ENCODE measurements at places on chromosomes 4 and X. TPM values are rescaled to one million over a fixed set of nuclear protein-coding genes. Genes with fewer than 3 reads are reported as not detected.

DNA sequence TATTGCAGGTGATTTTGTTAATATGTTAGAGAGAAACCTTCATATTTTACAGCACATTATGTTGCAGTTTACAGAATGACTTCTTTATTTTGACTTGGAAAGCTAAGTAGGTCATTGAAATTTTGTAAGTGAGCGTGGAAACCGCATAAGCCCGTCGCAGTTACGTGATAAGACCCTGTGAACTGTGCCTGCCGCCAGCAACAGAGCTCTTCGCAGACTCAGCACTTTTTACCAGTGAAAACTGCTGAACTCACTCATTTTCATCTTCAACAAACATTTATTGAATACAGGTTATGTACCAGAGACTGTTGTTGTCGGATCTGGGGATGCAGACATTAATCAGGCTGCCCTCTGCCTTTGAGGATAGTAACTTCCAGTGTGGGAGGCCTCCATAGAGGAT is 355.7 kb downstream of the HS3ST1 start:
- DNase-seq, result no peak
- H3K36me3 ChIP-seq, result no peaks in the 10 kb centered on the region
- H3K27me3 ChIP-seq, result no peaks in the 10 kb centered on the region
- H3K4me1 ChIP-seq, result peaks cover 8% of the 10 kb centered on the region

- H3K36me3 ChIP-seq, result no peaks in the 10 kb centered on the region
- no peak for DNase-seq
- no peaks in the 10 kb centered on the region for H3K4me1 ChIP-seq
- no peak overlapping the region for H3K4me3 ChIP-seq
- no peak overlapping the region for H3K27ac ChIP-seq
Measured at GRCh38 chr4:121791481-121791880, 9.6 kb upstream of the EXOSC9 start.

- H3K4me3 ChIP-seq, result no peak overlapping the region
- H3K4me1 ChIP-seq, result peaks cover 5% of the 10 kb centered on the region
- no peaks in the 10 kb centered on the region for H3K36me3 ChIP-seq
Measured at GRCh38 chrX:132676561-132677186, 187.8 kb upstream of the MBNL3 start.

- DNase-seq, result no peak
- H3K4me1 ChIP-seq, result no peaks in the 10 kb centered on the region
- H3K36me3 ChIP-seq, result no peaks in the 10 kb centered on the region
- no peak overlapping the region for H3K4me3 ChIP-seq
Measured at GRCh38 chr4:118076958-118077766, 42.9 kb downstream of the NDST3 start.

DNA sequence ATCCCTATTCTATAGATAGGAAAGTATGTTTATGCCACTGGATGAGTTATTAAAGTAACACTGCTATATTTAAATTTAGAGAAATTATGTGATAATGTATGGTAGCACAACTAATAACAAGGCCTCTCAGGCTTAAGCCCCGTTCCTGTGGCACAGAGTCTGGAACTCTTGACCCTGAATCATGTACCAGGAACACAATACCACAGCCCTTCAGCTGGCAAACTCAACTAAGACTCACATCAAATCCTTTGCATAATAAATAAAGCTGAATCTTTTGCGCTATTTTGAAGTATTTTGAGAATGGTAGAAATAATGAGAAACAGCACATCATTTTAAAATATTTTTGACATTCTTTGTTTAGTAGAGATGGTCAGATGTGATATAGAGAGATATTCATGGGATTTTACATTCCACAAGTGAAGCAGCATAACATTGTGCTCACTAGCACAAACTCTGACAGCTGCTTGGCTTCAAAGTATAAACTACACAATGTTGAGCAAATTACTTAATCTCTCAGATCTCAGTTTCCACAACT is 478.4 kb upstream of the FAM241A start:
- H3K27ac ChIP-seq, result no peak overlapping the region
- no peaks in the 10 kb centered on the region for H3K36me3 ChIP-seq
- no peak for DNase-seq
- H3K4me3 ChIP-seq, result no peak overlapping the region

DNA sequence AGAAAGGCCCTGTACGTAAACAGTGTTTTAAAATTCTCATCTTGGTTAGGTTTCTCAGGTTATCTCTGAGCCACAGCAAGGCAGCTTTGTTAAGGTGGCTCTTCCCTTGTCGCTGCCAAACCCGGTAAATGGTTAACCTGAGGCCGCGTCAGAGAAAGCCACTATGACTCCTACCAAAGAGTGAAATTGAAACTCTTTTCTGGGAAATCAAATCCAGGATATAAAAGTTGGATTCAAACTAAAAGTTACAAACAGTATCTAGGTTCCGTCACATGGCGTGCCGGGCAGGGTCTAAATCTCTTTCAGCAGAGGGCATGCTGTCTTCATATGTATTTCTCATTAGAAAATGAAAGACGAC is 433 bp downstream of the MMAA start:
- peak overlapping the region; percentile 59 for H3K4me3 ChIP-seq
- peak overlapping the region; percentile 89 for H3K27ac ChIP-seq
- H3K27me3 ChIP-seq, result no peaks in the 10 kb centered on the region
- no peaks in the 10 kb centered on the region for H3K4me1 ChIP-seq
- H3K36me3 ChIP-seq, result no peaks in the 10 kb centered on the region
- peak; percentile 53 for DNase-seq

DNA sequence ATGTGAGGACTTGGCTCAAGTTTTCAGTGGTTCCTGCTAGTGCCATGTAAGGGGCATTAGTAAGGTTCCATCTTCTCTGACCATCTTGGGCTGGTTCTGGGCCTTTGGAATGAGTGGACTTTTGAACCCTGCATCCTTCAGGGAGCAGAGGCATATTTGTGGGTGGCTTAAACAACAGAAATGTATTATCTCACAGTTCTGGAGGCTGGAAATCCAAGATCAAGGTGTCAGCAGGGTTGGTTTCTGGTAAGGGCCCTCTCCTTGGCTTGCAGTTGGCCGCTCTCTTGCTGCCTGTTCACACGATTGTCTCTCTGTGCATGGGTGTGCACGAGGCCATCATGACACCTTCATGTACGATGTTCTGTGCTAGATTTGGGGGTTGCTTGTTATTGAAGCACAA is 21.3 kb downstream of the CCKAR start:
- no peaks in the 10 kb centered on the region for H3K27me3 ChIP-seq
- no peaks in the 10 kb centered on the region for H3K36me3 ChIP-seq
- DNase-seq, result no peak
- no peak overlapping the region for H3K4me3 ChIP-seq
- H3K4me1 ChIP-seq, result no peaks in the 10 kb centered on the region

GRCh38 chr4:27357283-27357682 is 496.6 kb downstream of the STIM2 start:
- H3K36me3 ChIP-seq, result no peaks in the 10 kb centered on the region
- no peak overlapping the region for H3K27ac ChIP-seq
- no peak overlapping the region for H3K4me3 ChIP-seq
- H3K27me3 ChIP-seq, result no peaks in the 10 kb centered on the region

- DNase-seq, result no peak
- H3K27me3 ChIP-seq, result no peaks in the 10 kb centered on the region
- H3K36me3 ChIP-seq, result no peaks in the 10 kb centered on the region
- H3K4me1 ChIP-seq, result no peaks in the 10 kb centered on the region
Measured at GRCh38 chr4:114558446-114559020, 40.1 kb upstream of the UGT8 start.

- H3K4me3 ChIP-seq, result peak overlapping the region; percentile 35
- no peaks in the 10 kb centered on the region for H3K4me1 ChIP-seq
- peaks cover 75% of the 10 kb centered on the region for H3K27me3 ChIP-seq
- H3K27ac ChIP-seq, result no peak overlapping the region
- no peaks in the 10 kb centered on the region for H3K36me3 ChIP-seq
- no peak for DNase-seq
Measured at GRCh38 chr4:44446801-44447562, 1.6 kb downstream of the KCTD8 start.

GRCh38 chrX:30568136-30568535 is 9.4 kb downstream of the TASL start:
- no peak for DNase-seq
- H3K4me3 ChIP-seq, result no peak overlapping the region
- no peaks in the 10 kb centered on the region for H3K36me3 ChIP-seq
- no peak overlapping the region for H3K27ac ChIP-seq

DNA sequence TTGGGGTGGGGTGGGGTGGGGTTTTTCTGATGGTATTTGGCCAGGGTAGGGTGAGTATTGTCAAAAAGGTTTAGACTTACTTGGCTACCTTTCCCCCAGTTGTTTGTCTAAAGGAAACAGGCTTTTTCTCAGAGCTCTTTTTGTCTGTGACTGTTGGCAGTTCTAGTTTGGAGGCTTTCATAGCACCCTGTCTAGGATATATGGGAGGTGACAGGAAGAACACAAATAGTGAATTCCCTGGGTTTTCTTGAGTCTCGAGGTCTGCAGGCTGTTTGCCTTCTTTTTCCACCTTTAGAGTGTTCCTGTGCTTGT is 13.5 kb downstream of the RPS6KA3 start:
- H3K4me3 ChIP-seq, result no peak overlapping the region
- H3K4me1 ChIP-seq, result no peaks in the 10 kb centered on the region
- no peak overlapping the region for H3K27ac ChIP-seq
- no peaks in the 10 kb centered on the region for H3K36me3 ChIP-seq
- no peaks in the 10 kb centered on the region for H3K27me3 ChIP-seq

GRCh38 chrX:38820751-38821150 is 19.5 kb downstream of the MID1IP1 start:
- H3K4me3 ChIP-seq, result no peak overlapping the region
- DNase-seq, result no peak
- H3K27ac ChIP-seq, result no peak overlapping the region
- H3K36me3 ChIP-seq, result no peaks in the 10 kb centered on the region

DNA sequence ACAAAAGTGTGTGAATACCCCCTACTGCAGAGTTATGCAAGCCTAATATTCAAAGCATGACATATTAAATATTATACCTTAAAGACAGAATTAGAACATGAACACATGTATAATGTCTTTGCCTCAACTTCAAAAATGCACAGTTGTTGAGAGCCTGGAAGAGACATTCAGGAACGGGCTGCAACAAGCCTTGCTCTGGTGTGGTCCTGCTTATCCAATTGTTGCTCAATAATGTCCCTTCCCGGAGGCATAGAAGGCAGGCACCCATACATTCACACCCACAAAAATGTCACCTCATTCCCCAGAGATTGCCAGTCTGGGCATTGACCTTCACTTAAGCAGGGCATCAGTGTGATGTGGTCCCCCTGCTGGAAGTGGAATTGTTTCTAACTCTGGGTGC is 238.8 kb downstream of the CBR4 start:
- no peak overlapping the region for H3K4me3 ChIP-seq
- no peak overlapping the region for H3K27ac ChIP-seq
- no peak for DNase-seq

DNA sequence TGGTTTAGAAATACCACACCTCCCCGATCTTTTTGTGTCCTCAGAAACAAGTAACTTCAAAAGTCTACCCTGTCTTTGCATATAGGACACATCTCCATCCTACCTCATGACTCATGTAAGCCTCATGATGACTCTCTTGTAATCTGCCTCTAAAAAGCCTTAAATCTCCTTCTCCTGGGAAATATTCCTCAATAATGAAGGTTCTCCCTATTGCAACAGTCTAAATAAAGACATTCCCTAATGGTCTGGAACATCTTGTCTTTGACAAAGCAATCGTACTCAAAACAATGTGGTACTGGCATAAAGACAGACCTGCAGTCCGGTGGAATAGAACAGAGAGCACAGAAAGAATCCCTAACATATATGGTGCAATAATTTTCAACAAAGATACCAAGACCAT is 257.7 kb downstream of the OPHN1 start:
- H3K27me3 ChIP-seq, result no peaks in the 10 kb centered on the region
- H3K27ac ChIP-seq, result no peak overlapping the region
- no peak for DNase-seq
- H3K4me3 ChIP-seq, result no peak overlapping the region
- H3K4me1 ChIP-seq, result no peaks in the 10 kb centered on the region

TCEAL8 gene
- polyA plus RNA-seq, result 314 TPM

BMX gene
- polyA plus RNA-seq, result 0.13 TPM

PPARGC1A gene
- 28.4 TPM for polyA plus RNA-seq

TASL gene
- polyA plus RNA-seq, result not detected

LRP2BP gene
- polyA plus RNA-seq, result 2.7 TPM

MAGEA8 gene
- polyA plus RNA-seq, result not detected

PLXNB3 gene
- polyA plus RNA-seq, result 1.4 TPM

PABPC4L gene
- 2.3 TPM for polyA plus RNA-seq

GAGE12J gene
- not detected for polyA plus RNA-seq

WDR44 gene
- 18.6 TPM for polyA plus RNA-seq

LINC00632 gene
- 6.3 TPM for polyA plus RNA-seq

BLTP1 gene
- 29.6 TPM for polyA plus RNA-seq
